ENCODE measurements at places on chromosomes 16 and 17.

- DNase-seq, result no peak
Measured at GRCh38 chr17:57586742-57587141, 158.4 kb downstream of the CCDC182 start.

- DNase-seq, result no peak
Measured at GRCh38 chr17:44087319-44087718, 16.8 kb downstream of the G6PC3 start.

DNA sequence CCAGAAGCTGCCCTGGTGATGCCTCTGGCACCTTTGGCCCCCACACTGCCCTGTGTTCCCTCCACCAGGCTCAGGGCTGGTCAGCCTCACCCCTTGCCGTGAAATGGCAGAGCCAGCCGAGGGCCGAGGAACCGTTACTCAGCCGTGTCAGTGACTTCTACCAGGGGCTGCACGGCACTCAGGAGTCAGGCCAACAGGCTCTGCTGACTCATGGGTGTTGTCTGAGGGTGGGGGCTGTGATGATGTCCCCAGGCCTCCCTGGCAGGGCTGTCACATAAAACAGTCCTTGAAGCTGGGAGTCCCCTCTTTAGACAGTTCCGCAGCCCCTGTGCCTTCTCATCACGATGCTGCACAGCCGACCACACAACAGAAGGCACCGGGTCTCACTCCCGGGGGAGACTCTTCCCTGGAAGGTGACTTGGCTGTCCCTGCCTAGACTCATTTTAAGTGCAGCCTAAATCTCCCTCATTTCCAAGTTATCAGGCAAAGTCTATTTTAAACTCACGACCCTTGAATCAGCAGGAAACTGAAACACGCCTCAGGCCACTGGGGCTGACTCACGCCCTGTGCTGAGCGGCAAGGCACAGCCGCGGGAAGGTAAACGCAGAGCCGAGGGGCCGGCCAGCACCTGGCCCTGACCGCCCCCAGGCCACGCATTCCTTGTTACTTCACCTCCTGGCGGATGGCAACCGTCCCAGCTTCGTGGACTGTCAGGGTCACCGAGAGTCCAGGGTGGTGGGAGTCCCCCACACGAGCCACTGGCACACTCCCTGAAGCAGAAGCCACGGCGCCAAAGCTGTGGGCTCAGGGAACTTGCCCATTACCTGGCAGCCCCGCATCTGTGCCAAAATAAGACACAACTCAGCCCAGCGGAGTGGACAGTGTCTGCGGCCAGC, 102.6 kb downstream of the ZNF778 start:
- DNase-seq, result peak; percentile 41

GRCh38 chr17:37829592-37830123, 84.8 kb upstream of the HNF1B start:
- DNase-seq, result no peak

DNA sequence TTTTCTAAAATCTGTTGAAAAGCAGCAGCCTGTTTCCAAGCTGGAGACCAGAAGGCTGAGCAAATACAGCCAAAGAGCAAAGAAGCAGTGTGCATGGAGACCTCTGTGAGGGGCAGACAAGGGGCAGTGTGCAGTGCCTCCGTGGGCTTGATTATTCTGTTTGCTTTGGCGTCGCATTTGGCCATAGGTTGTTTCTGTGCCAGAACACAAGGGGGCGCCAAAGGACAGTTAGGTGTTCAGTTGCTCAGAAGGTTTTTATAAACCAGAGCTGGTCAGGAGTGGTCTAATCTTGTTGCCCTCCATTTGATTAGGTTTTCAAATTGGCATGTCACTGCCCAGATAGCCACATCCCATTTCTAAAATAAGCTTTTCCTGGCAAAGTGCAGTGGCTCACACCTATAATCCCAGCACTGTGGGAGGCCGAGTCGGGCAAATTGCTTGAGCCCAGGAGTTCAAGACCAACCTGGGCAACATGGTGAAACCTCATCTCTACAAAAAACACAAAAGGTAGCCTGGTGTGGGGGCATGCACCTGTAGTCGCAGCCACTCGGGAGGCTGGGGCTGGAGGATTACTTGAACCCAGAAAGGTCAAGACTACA, 10.6 kb downstream of the MYH3 start:
- peak; percentile 59 for DNase-seq

Measured in HAP-1 (cell line).